ENCODE measurements at places on chromosomes 2 and 18. TPM values are rescaled to one million over a fixed set of nuclear protein-coding genes. Genes with fewer than 3 reads are reported as not detected.

- DNase-seq: no peak
Observed at GRCh38 chr2:216770050-216770449, 74.7 kb upstream of the IGFBP5 start.

The RESP18 gene
- polyA plus RNA-seq: not detected

DNA sequence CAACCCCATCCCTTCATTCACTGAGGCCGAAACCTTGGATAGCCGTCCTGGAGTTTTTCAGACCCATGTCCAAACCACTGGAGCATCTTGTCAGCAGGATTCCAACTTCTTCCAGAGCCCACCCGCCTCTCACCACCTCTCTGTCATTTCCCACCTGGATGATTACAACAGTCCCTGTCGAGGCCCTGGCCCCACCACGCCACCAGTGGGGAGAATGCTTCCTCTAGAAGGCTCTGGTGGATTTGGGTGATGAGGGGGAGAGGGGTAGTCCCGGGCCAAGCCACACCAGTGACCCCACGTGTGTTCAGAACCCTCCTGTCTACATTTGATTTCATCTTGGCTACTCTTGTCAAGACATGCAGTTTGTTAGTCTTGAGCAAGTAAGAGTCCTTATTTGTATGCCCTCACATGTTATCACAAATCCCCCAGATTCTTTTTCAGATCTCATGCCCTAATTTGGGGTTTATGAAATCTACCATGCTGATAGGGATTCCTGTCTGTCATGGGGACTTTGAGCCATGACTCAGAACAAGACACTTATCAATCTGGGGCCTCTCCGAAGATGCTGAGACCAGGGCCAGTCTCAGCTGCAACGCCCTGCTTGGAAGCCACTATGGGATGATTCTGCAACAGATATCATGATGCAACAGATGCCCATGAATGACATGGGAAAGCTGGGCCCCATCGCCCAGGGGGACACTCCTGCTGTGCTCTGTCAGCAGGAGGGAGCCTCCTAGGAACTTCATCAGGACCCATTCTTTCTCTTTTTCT is 186.1 kb downstream of the ZFP36L2 start:
- DNase-seq: peak; percentile 55

DNA sequence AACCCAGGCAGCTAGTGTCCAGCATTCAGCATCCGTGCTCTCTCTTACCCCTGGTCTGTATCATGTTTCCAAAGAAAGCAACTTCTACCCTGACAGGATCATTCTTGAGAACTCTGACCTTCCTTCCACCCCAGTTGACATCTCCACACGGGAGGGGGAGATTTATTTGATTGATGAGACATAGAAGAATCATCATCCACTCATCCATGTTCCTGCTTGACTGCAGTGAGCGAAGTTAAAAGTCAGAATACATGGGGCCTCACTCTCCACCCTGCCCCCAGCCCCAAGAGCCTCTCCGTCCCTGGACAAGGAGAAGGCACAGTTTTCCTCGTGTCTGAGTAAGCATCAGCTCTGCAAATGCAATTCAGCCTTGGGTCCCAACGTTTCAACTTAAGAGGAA is 356.0 kb upstream of the TNP1 start:
- no peak for DNase-seq

- no peak for DNase-seq
Observed at GRCh38 chr2:9800639-9800974, 42.7 kb upstream of the TAF1B start.

The FAM228A gene
- not detected for polyA plus RNA-seq

DNA sequence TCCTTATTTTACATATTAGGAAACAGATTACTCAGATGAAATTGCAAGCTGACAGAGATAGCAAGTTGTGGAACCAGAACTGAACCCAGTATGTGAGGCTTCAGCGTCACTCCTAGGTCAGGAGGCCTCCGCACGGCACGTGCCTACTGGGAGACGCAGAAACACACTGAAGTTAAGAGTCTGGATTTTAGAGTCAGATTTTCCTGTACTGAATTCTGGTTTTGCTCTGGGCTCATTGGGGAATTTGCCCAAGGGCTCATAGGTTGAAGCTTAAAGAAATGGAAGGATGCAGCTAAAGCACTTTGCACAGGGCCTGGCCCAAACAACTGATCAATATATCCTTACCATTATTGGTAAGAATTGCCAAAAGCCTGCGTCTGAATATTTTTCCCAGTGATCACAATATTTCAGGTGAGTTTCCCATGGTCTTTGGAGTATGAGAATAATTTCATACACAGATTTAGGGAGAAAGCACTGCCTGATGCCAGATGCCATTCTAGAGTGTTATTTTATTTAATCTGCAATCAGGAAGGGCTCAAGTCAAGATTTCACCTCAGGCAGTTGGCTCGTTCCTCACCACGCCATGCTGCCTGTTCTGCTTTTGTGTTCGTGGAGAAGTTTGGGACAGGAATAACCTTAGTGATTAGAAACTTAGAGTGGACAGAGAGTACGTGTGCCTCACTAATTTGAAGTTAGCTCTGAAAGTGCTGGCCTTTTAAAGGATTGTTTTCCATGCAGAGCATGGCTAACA is 331.9 kb downstream of the MYCN start:
- no peak for DNase-seq

The MLPH gene
- not detected for polyA plus RNA-seq

- no peak for DNase-seq
Observed at GRCh38 chr2:226782092-226782713, 17.4 kb downstream of the IRS1 start.

GRCh38 chr2:127953849-127954248 is 68.1 kb upstream of the AMMECR1L start:
- no peak for DNase-seq

The ABCB11 gene
- polyA plus RNA-seq: not detected

The ODC1 gene
- polyA plus RNA-seq: 22.7 TPM

DNA sequence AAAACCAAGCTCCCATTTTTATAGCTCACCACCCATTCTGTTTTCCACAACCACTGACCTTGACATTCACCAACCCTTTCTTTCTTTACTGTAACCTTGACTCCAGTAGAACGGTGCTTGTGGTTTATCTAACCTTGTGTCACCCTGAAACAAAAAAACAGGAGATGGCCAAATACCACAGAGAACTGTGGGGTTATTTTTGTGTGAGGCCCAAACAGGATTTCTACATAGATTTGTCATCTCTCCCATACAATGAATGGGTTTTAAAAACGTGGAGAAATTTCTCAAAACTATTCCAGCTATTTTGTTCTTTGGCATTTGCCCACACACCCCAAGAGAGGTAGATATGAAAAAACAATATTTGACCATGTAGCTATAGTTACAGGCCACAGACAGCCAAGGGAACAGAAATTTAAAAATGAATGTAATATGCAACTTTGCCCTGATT is 231.3 kb upstream of the TANK start:
- DNase-seq: no peak

The MFSD6 gene
- polyA plus RNA-seq: 12.9 TPM

DNA sequence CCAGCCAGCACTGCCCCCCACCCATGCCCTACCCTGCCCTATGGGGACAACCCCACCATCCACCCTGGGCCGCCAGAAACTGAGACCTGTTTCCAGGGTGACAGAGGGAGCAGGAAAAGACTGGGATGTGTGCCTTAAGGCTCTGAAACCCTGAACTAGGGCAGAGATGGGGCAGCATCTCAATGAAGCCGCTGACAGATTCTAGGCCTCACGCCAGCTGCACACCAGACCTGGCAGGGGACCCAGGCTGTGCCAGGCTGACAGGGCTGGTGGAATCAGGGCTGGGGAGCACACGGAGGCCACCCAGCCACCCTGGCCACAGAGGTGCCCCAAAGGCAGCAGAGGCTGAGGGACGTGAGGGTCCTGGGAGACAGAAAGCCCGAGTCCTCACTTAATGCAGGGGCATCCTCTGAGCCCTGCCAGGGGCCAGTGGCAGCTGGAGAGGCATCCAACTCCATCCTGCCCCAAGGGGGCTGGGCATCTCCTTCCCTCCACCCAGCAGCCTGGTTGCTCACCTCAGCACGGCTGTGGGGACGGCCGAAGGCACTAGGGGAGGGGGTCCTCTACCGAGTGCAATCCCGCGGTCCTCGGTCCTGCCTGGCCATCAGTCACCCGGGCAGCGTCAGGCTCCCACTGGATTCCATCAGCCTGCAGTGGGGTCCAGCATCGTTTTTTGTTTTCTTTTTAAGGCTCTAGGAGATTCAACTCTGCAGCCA is 169.2 kb downstream of the ZFP36L2 start:
- no peak for DNase-seq

The KLHL41 gene
- polyA plus RNA-seq: not detected

The PCARE gene
- polyA plus RNA-seq: not detected

DNA sequence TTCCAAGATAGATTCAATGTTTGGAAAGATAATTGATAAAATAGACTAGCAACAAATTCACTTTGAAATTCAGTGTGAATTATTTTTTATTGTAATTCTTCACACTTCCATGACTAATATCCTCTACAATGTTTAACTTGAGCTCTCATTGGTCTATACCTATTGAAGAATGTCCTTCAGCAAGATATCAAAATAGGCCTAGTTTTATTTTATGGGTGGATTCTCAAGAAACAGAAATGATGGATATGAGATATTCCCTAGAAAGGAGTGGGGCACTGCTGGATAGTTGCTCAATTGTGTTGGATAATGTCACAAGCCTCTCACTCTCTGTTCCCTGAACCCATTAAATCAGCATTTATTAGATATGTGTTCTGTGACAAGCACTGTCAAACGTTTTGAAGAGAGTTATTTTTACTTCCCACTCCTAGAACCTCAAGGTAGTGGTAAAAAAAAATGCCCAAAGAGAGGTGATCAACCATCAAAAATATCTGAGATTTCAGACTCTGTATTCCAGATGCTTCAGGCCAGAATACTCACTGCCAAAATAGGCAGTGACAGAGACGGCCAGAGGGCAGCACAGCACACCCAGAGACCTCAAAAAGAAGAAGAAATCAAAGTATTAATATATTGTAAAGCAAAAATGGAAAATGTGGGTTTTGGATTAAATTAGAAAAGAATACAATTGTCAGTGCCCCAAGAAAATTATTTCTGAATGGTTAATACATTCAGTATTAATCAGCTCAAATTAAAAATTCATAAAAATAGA is 87.5 kb downstream of the TRIB2 start:
- DNase-seq: no peak

DNA sequence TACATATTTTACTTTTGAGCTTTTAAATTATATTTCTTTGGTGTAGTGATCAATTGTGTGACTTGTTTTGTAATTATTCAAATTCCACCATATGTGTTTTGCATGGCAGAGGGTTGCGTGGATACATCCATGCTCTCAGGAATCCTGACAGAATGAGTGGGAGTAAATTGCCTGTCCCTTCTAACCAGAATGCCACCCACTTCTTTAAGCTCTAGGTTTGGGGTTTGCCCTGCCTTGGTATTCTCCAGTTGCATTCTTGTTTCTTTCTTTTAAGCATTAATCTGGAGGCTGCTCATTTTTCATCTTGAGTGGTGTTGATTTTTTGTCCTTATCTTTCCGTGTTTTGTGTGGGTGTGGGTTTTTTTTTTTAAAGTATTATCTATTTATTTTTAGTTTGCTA is 360.0 kb downstream of the PTPRM start:
- no peak for DNase-seq

The INHBB gene
- 0.08 TPM for polyA plus RNA-seq

GRCh38 chr2:27501042-27501441 is 4.4 kb downstream of the GCKR start:
- no peak for DNase-seq

The MRPL33 gene
- polyA plus RNA-seq: 331 TPM

All from CD14-positive monocyte (primary cell).